ENCODE measurements at places on chromosomes 5 and 9. TPM values are rescaled to one million over a fixed set of nuclear protein-coding genes. Genes with fewer than 3 reads are reported as not detected.

- peak; percentile 79 for DNase-seq
Observed at GRCh38 chr5:167511-167910, 23.8 kb upstream of the LRRC14B start.

DNA sequence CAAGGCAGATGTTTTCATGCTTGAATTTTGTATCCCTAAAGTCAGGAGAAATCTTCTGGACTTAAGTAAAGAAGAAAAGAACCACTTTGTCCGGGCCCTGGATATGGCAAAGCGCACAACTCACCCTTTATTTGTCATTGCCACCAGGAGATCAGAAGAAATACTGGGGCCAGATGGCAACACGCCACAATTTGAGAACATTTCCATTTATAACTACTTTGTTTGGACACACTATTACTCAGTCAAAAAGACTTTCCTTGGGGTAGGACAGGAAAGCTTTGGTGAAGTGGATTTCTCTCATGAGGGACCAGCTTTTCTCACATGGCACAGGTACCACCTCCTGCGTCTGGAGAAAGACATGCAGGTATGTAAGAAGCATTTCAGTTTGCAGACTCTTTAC, 2.3 kb downstream of the TYRP1 start:
- peak; percentile 74 for DNase-seq

- DNase-seq, result no peak
Observed at GRCh38 chr5:155540000-155540595, 526.5 kb downstream of the KIF4B start.

DNA sequence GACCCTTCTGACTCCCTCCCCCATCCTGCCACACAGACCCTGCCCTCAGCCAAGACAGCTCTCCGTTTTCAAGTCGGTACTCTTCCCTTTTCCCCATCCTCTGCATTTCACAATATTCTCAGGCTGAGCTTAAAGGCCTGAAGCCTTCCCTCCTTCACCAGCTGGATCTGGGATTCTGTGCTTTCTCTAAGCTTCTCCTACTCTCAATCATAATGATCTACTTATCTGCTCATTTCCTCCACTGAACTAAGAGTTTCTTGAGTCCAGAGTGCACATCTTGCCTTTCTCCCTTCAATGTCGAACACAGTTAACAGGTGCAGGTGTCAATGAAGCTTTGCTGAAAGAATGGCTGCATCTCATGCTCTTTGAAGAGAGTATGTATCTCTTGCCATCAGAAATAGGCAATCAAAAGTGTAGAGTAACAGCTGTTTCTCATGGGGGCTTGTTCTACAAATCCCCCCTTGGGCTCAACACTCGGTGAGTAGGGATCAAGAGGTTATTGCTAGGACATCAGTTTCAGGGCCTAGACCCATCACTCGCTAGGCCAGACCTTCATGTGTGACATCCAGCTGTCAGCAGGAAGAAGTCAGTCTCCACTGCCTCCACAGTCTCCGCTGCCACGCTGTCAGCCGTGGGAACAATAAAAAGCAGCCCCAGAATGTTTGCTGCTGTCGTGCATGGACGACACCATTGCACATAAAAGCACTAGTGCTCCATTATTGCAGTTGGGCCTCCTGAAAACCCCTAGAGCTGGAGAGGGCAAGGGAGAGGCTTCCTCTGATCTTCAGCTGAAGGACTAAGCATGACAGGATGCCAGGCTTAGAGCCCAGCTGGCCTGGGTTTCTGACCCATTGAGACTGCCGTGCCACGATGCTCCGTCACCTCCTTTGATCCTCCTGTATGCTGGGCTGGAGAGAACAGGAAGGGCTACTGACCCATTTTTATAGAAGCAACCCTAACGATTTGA, 23.7 kb downstream of the TRAF1 start:
- no peak for DNase-seq

GRCh38 chr5:84718377-84718776, 333.7 kb upstream of the EDIL3 start:
- DNase-seq, result no peak

DNA sequence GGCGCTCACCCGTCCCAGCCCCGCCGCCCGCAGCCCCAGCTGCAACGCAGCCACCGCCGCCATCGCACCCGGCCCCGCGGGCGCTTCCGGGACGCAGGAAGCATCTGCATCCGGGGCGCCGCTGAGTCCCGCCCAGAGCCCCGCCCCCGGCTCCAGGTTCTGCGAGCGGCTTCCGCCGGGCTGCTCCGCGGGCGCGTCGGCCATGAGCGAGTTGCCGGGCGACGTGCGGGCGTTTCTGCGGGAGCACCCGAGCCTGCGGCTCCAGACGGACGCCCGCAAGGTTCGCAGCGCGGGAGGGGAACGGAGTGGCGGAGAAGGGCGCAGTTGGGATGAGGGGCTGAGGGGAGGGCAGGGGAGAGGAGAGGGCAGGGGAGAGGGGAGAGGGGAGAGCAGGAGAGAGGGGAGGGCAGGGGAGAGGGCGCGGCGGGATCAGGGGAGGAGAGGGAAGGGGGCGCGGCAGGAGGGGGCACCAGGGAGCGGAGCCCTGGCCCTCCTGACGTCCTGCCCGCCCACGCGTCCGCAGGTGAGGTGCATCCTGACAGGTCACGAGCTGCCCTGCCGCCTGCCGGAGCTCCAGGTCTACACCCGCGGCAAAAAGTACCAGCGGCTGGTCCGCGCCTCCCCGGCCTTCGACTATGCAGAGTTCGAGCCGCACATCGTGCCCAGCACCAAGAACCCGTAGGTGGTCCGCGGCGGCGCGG, at the start of the genes SURF1 and SURF2:
Gene SURF1 (minus strand): TSS at position 97 of the 701 bp plus-strand sequence. CDS start 34 bp downstream, at position 63.
Gene SURF2 (plus strand): TSS at position 160 of the 701 bp plus-strand sequence. CDS start 43 bp downstream, at position 203.
- DNase-seq, result peak; percentile 84

DNA sequence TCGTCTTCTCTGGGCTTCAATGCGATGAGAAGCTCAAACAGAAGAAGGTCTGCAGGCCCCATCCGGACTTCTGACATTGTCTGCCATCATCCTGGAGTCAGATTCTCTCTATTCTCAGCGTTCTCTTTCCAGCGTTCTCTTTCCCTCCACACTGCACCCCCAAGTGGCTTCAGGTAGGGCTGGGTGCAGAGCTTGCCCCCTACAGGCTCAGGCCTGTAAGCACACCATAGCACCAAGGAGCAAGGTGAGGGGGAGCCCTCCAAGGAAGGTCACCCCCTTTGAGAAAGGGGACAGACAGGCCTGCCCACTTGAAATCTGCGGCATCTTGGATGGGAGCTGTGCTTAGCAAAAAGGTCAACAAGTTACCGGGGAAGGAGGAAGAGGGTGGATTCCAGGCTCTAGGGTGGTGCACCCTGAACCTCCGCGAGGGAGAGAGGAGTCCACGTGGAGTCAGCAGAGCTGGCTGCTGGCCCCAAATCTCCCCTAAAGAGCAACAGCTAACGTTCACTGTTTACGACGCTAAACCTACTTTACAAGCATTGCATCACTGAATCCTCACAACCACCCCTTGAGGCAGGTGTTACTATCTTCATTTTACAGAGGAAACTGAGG, 27.5 kb downstream of the GPX3 start:
- no peak for DNase-seq

- no peak for DNase-seq
Observed at GRCh38 chr5:14209222-14209822, 66.2 kb downstream of the TRIO start.

GRCh38 chr5:173392172-173392571, 64.0 kb upstream of the STC2 start:
- no peak for DNase-seq

DNA sequence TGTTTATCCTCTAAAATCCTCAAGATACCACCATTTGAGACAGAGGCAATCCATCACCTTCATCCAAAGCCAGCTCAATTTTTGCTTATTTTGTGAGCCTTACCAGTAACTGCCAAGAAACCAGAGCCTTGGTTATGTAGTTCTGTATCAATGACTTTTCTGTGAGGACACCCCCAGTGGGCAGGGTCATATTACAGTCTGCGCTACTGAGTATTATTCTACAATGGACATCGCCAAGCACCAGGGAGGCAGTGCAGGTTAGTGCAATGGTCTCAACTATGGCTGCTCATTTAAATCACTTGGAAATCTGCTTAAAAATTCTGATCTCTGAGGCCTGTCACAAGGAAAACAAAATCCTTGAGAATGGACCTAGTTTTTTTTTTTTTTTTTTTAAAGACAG, 90.5 kb upstream of the NIPAL4 start:
- DNase-seq, result no peak

DNA sequence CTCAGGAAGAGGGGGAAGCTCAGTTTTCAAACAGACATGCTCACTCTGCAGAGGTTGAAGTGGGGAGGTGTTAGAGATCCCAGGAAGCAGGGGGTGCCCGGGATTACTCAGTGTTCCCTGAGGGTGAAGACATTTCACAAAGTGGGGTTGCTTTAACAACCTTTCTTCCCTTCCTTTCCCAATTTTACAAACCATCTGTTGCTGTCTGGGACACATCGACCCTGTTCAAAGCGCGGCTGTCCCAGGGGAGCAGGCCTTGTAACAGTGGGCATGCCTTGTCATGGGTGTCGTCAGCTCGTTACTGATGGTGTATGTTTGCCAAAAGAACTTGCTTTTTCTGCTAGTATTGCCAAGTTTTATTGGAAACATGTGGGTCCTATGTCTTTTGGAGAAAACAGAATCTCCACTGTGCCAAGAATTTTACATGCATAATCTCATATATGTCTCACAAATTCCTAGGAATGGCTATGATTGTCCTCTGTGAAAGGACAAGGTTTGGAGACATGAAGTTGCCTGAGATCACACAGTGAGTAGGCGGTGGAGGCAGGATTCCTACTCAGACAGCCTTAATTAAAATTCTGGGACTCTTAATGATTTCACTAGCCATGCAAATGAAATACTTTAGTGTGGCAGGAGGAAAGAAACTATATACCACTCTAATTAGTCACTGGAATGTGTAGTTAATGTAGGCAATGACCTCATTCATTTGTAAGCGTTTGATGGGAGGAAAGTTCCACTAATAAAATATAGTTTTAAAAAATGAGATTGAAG, 198.9 kb downstream of the NXNL2 start:
- DNase-seq, result peak; percentile 73

DNA sequence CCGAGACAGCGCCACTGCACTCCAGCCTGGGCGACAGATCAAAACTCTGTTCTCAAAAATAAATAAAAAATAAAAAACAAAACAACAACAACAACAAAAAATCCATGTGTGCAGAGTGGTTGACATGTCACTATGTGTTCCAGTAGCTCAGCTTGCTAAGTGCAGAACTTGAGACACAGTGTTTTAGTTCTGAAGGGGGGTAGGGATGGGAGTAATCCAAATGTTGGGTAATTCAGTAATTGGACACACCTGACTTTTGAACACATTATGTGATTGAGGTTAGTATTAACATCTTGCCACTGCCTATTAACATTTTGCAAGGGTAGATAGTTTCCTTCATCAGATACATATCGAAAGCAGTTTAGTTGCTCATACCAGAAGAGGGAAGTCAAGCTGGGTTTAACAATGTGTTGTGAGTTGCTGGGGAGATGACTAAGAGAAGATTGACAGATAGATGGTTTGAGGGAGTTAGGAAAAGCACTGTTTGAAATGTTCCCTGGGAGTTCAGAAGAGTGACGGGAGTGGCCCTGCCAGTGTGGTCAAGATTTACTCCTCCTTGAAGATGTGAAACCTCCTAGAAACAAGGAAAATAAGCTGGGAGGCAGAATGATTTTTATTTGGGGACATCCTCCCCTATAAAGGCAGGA, 928 bp downstream of the HACD4 start:
- DNase-seq, result peak; percentile 84

DNA sequence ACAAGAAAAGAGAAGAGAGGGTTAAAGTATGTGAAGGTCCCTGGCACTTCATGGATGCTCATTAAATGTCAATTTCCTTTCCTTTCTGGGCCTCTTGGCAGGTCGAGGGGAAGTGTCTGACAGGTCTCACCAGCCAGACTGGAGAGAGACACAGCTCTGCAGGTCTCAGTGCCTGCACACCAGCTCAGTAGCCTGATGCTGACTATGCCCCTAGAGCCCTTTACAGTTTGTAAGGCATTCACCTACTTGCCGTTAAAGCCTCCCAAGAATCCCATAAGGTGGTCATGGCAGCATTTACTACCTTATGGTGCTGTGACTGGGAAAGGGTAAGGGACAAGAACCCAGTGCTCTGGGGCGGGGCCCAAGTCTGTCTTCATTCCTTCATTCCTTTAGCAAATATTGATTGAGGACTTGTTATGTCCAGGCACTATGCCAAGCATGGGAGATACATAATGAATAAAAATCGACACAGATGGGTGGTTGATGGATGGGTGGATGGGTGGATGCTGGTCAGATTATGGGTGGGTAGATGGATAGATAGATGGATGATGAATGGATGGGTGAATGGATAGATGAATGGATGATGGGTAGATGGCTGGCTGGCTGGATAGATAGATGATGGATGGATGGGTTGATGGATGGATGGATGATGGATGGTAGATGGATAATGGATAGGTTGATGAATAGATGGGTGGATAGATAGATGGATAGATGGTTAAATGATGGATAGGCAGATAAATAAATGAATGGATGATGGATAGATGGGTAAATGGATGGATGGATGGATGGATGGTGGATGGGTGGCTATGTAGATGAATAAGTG, 21.3 kb upstream of the KIF12 start:
- no peak for DNase-seq

- DNase-seq, result no peak
Observed at GRCh38 chr5:78691084-78691960, 42.8 kb upstream of the LHFPL2 start.

GRCh38 chr9:92176800-92177185, 61.6 kb upstream of the SPTLC1 start:
- DNase-seq, result no peak

F12 gene
- 1.7 TPM for total RNA-seq

IL4 gene
- not detected for total RNA-seq

ACOT12 gene
- total RNA-seq, result not detected

F2R gene
- total RNA-seq, result 91.4 TPM

ZNF462 gene
- total RNA-seq, result 17.8 TPM

All from M059J (cell line).